Stimulated activated CD8-positive, alpha-beta memory T cell treated with anti-CD3 and anti-CD28 coated beads, Interleukin-4, amount 100 ng/mL, for 1 hour (primary cell): ENCODE measurements at places on chromosomes 4 and X.

GRCh38 chr4:181860157-181860556, 383.0 kb upstream of the TENM3 start:
- DNase-seq = no peak

DNA sequence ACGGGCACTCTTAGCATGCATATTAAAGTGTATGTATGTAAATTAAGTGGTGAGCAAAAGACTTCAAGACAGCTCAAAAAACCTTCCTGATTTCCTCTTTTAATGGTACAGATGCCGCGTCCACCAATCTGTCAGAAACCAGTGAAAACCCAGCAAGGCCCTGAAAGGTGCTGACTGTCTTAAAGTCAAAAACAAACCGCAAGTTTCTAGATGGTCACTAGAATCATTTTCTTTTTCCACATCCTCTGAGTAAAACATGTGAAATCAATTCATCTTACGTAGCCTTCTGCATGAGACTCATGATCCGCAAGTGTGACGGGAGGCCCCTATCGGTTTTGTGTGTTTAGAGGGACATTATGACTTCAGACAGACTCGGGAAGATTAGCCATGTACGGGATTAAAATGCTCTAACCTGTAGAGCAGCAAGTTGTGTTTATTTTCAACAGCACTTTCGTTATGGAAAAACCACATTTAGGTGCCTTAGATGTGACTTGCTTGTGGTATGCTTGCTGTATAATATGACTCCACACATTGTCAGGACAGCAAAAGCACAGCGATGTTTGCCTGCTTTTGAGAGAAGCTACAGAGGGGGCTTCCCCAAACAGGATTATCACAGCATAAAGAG, 88.2 kb upstream of the STS start:
- DNase-seq = no peak

DNA sequence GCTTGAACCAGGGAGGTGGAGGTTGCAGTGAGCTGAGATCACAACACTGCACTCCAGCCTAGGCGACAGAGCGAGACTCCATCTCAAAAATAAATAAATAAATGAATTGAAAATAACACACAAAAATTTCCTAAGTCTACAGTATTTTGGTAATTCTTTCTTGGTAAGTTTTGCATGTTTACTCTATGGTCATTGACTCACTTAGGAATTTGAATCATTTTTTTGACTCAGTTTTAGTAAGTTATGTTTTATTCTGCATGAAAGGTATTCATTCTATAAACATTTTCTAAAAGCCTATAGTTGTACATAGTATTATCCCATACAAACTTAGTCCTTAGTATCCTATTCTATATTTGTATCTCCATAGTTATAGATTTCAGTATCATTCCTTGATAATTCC, 772.9 kb upstream of the SLIT2 start:
- no peak for DNase-seq

GRCh38 chr4:152417673-152418072, 118.2 kb downstream of the FBXW7 start:
- DNase-seq = no peak

DNA sequence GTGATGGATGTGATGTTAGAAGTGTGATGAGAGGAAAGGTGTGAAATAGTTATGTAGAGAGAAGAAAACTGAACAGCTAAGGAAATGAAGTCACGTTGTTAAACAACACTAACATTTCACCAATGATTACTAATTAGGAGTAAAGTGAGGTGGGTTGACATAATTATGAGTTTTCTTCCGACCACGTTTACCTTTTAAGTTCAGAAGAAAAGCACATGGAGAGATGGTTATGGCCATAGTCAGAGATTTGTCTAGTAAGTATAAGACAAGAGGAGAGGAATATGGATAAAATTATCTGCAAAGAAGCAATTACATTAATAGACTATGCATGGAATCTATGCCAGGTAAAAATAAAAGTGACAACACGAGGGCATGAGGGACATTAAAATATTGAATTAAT, 551.3 kb upstream of the TECRL start:
- DNase-seq = no peak

GRCh38 chr4:20248155-20248558, 3.5 kb upstream of the SLIT2 start:
- DNase-seq = no peak

- no peak for DNase-seq
Measured at GRCh38 chr4:3805026-3805425, 38.8 kb downstream of the ADRA2C start.

GRCh38 chrX:132107291-132107690, 20.5 kb downstream of the FRMD7 start:
- DNase-seq = no peak

- DNase-seq = no peak
Measured at GRCh38 chr4:856225-856901, 30.4 kb upstream of the CPLX1 start.

GRCh38 chrX:23187819-23188218, 146.8 kb upstream of the PTCHD1 start:
- no peak for DNase-seq

GRCh38 chr4:8351931-8352367, 82.4 kb downstream of the HTRA3 start:
- DNase-seq = no peak
